Karpas-422 (cell line): ENCODE measurements at places on chromosomes 1 and 21. TPM values are rescaled to one million over a fixed set of nuclear protein-coding genes. Genes with fewer than 3 reads are reported as not detected.

DNA sequence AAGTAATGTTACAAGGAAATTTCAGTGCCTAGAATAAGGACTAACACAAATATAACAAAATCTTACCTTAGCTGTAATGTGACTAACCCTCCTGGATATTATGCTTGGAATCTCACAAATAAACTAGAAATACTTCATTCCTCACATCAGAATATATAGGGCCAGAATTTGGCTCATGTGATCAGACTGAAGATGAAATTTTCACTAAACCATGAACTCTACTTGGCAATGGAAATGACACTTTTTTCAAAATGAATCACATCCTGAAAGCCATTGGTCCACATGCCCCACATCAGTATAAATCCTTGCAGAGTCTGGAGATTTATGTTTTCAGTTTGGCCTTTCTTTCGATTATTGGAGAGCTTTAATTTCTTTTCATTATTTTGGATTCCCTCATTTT, 227.8 kb downstream of the NRIP1 start:
- DNase-seq = no peak

DNA sequence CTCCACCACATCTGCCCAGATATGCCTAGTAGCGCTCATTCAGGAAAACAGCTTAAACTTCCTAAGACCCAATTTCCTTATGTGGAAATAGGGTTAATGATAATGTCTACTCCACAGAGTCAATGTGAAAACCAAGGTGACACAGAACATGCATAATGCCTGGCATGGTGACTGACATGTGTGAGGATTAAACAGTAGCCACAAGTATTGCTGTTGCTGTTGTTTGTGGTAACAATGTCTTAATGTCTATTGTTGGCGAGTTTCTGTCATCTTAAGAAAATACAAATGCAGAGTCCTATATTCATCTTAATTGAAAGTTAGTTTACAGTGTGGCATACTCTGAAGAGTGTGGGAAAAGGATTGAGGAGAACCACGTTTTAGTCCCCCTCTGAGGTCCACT, 75.6 kb upstream of the NGF start:
- DNase-seq = no peak

DNA sequence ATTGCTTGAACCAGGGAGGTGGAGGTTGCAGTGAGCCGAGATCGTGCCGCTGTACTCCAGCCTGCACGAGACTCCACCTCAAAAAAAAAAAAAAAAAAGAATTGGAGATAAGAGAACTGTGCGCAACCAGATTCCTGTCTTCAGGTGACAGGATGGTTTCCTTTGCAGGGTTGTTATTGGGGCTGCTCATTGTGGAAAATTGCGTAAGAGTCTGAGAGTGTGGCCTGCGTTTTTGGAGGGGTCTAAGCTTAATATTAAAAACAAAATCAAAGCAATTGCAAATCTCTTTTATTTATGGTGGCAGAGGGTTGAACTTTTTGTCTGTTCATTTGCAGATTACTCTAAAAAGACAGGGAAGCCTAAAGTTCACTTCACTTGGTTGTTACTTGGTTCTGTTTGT, 36.0 kb upstream of the BCAR3 start:
- DNase-seq = no peak

- no peak for DNase-seq
These were observed 21.9 kb downstream of the ERG start for GRCh38 chr21:38476385-38476784.

GRCh38 chr1:229111703-229112319, 159.1 kb upstream of the RAB4A start:
- DNase-seq = no peak

TMEM200B gene
- not detected in 2 replicates for total RNA-seq

MIXL1 gene
- total RNA-seq = 9.2 and 20.8 TPM in 2 replicates
